ENCODE measurements at places on chromosomes 12 and 14. TPM values are rescaled to one million over a fixed set of nuclear protein-coding genes. Genes with fewer than 3 reads are reported as not detected.

GRCh38 chr14:92109490-92109889 is 3.1 kb upstream of the ATXN3 start:
- H3K27me3 ChIP-seq, result no peaks in the 10 kb centered on the region
- no peak overlapping the region for H3K4me3 ChIP-seq
- no peak for DNase-seq
- H3K36me3 ChIP-seq, result no peaks in the 10 kb centered on the region
- no peak overlapping the region for H3K27ac ChIP-seq
- H3K4me1 ChIP-seq, result peaks cover 5% of the 10 kb centered on the region

DNA sequence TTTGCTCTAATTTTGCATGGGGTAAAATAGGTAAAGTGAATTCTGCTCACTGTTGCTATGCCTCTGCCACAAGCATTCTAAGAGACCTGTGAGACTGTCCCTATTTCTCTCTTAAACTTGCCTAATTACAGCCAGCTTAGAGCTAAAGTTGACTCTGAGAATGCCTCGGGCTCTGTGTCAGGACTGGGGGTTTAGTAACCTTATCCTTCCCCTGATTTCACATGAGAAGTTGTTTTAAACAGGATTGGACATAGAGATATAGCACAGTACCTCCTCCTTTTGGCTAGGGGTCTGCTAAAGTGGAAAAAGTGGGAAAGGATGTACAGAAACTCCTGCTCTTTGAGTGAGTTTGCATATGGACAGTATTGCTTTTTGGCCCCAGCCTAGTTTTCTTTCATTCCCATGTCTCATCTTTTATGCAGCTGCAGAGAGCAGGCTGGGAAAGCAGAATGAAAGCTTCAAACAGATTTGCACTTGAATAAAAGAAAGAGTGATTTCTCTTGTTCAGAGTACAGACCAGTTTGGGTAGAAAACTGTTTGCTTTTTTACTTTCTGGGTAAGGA is 122.0 kb downstream of the RAD51B start:
- no peak overlapping the region for H3K4me3 ChIP-seq
- H3K36me3 ChIP-seq, result no peaks in the 10 kb centered on the region
- no peaks in the 10 kb centered on the region for H3K4me1 ChIP-seq
- no peaks in the 10 kb centered on the region for H3K27me3 ChIP-seq

The OTOGL gene
- total RNA-seq, result not detected

The TAS2R8 gene
- total RNA-seq, result not detected

DNA sequence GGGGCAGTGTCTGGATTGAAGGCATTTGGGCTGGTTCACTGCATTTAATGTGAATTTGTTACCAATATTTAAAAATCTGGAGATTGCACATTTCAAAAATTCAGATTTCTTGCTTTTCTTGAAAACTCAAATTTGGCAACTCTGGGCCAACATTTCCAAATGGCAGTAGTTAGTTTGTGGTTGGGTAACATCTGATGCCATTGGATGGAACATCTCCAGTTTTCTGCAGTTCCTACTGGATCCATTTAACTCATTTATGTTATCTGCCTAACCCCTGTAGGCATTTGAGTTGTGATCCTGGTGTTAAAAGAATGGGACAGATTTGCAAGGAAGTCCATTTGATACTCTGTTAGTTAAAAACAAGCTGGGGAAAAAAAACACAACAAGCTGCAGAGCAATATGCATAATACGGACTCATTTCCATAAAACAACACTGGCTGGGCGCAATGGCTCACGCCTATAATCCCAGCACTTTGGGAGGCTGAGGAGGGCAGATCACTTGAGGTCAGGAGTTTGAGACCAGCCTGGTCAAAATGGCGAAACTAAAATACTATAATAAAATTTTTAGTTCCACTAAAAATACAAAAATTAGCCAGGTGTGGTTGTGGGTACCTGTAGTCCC is 7.9 kb downstream of the EIF2B2 start:
- no peak overlapping the region for H3K4me3 ChIP-seq
- H3K36me3 ChIP-seq, result peaks cover 26% of the 10 kb centered on the region

GRCh38 chr14:55389330-55389729 is 22.3 kb downstream of the ATG14 start:
- H3K36me3 ChIP-seq, result peaks cover 62% of the 10 kb centered on the region
- H3K27ac ChIP-seq, result no peak overlapping the region
- no peaks in the 10 kb centered on the region for H3K27me3 ChIP-seq
- no peak for DNase-seq
- H3K4me3 ChIP-seq, result no peak overlapping the region

The PRR4 gene
- total RNA-seq, result 4.6 TPM

The NELL2 gene
- 228 TPM for total RNA-seq

Measured in naive thymus-derived CD4-positive, alpha-beta T cell (primary cell).